Activated CD8-positive, alpha-beta T cell treated with anti-CD3 and anti-CD28 coated beads, Interleukin-2, amount 10 ng/mL, durations not matched to agents 7 days and 5 days (primary cell): ENCODE measurements at places on chromosomes 5 and 9. TPM values are rescaled to one million over a fixed set of nuclear protein-coding genes. Genes with fewer than 3 reads are reported as not detected.

- H3K4me3 ChIP-seq = no peak overlapping the region
- H3K4me1 ChIP-seq = peaks cover 26% of the 10 kb centered on the region
- peaks cover 3% of the 10 kb centered on the region for H3K27me3 ChIP-seq
- H3K27ac ChIP-seq = no peak overlapping the region
Measured at GRCh38 chr9:134378901-134379338, 52.7 kb downstream of the RXRA start.

DNA sequence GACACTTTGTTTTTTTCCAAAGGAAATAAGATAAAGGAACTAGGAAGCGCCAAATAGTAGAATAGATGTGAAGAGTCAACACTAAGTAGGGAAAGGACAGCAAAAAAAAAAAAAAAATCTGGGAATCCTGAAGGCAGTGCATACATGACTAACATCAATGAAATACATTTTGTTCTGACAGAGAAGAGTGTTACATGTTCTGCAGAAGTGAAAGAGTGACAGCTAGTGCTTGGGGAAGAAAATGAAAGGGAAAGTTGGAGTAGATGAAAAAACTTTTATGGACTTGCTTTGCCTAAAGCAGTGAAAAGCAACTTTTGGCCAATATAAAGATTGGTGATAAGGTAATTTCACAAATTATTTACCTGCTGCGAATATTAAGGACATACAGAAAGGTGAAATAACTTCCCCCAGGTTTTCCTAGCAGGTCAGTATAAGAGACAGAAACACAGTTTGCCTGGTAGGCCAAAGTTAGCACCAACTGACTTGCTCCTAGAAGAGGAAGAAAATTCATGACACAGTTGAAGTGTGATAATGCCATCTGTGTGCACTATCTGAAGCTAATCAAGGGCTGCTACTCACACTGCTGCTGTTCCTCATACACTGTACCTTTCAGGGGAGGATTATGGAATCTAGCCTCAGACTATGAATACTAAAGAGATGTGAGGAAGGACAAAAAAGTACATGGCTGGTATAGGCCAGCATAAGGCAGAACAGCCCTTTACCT, 38.6 kb downstream of the RANBP6 start:
- peak overlapping the region; percentile 70 for H3K27ac ChIP-seq
- H3K4me3 ChIP-seq = no peak overlapping the region
- peaks cover 27% of the 10 kb centered on the region for H3K36me3 ChIP-seq
- DNase-seq = no peak

DNA sequence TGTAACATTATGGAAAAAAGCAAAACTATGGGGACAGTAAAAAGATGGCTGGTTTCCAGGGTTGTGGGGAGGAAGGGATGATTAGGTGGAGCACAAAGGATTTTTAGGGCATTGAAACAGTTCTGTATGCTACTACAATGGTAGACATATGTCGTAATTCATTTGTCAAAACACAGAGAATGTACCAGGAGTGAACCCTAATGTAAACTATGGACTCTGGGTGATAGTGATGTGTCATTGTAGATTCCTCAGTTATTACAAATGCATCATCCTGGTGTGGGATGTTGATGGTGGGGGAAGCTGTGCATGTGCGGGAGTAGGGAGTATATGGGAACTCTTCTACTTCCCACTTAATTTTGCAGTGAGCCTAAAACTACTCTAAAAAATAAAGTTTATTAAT, 135.0 kb upstream of the GABRP start:
- H3K36me3 ChIP-seq = no peaks in the 10 kb centered on the region
- DNase-seq = no peak
- no peak overlapping the region for H3K4me3 ChIP-seq
- no peaks in the 10 kb centered on the region for H3K4me1 ChIP-seq
- H3K27ac ChIP-seq = no peak overlapping the region

DNA sequence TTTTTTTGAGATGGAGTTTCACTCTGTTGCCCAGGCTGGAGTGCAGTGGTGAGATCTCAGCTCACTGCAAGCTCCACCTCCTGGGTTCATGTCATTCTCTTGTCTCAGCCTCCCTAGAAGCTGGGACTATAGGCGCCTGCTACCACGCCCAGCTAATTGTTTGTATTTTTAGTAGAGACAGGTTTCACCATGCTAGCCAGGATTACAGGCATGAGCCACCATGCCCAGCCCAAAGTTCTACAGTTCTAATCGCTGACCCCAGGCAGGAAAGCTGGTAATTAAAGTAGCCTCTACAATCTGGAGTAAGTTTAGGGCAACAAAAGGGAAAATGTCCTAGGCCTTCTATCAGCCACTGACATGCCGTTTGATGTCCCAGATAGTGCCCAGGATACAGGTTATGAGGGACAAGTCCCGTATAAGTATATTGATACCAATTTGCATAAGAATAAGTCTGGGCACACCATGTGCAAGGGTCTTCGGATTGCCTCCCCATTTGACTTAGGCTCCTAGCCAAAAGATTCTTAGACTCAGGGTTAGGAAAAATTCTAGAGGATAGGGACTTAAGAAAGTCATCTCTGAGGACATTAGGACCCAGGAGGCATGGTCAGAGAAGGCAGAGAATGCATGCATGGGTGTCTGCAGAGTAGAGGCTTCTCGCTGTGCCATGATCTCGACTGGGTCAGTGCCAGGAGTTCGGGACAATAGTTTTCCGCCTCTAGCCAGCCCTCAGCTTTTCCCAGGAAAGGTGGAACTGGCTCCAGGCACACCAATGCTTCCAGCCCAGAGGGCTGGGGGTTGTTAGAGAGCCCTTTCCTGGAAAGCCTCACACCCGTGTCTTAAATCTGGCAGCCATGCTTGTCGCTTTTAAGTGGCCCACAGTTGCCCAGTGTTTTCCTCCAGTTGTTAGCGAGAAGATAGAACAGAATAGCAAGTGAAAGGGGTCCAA, 1111.1 kb downstream of the TAF11L14 start:
- peak overlapping the region; percentile 85 for H3K4me3 ChIP-seq
- peaks cover 26% of the 10 kb centered on the region for H3K36me3 ChIP-seq
- H3K27me3 ChIP-seq = no peaks in the 10 kb centered on the region
- peak; percentile 64 for DNase-seq
- peaks cover 49% of the 10 kb centered on the region for H3K4me1 ChIP-seq
- H3K27ac ChIP-seq = peak overlapping the region; percentile 92

GRCh38 chr9:37382982-37383357, 39.5 kb upstream of the GRHPR start:
- H3K27me3 ChIP-seq = no peaks in the 10 kb centered on the region
- H3K4me3 ChIP-seq = no peak overlapping the region
- H3K36me3 ChIP-seq = no peaks in the 10 kb centered on the region
- no peak for DNase-seq
- H3K27ac ChIP-seq = no peak overlapping the region

The ALDH1A1 gene
- total RNA-seq = not detected

The SURF1 gene
- 39.1 TPM for total RNA-seq

GRCh38 chr5:157312492-157312891, 46.6 kb downstream of the CYFIP2 start:
- H3K27me3 ChIP-seq = no peaks in the 10 kb centered on the region
- peak overlapping the region; percentile 63 for H3K27ac ChIP-seq
- peaks cover 76% of the 10 kb centered on the region for H3K36me3 ChIP-seq
- peak; percentile 74 for DNase-seq

The SLC46A2 gene
- total RNA-seq = not detected

The CDKN2B-AS1 gene
- total RNA-seq = 6.9 TPM

The DNM1 gene
- total RNA-seq = 0.29 TPM

DNA sequence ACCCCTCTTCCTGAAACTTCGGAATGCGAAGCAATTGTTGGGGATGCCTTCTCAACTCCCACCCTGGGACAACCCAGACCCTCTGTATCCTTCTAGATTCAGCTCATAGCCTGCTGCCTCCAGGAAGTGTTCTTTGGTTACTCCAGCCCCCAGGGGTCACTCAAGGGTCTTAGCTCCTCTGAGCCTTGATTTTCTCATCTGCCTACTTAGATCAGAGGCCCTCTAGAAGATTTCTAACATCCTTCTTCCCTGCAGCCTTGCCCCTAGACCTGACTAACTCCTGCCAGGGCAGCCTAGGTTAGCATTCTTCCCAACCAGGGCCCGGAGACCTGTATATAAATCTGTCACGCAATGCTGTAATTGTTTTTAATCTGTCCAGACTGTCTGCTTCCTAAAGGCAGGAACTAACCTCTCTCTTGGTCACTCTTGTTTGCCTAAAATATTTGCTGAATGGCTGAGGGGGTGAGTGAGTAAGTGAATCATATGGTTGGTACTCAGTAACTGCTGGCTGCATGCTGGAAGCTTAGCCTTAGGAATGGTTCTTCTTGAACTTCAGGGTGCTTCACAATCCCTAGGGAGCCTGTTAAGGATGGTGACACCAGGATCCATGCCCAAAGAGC, 8.2 kb downstream of the GALNT10 start:
- no peaks in the 10 kb centered on the region for H3K27me3 ChIP-seq
- H3K27ac ChIP-seq = peak overlapping the region; percentile 86
- peaks cover 28% of the 10 kb centered on the region for H3K36me3 ChIP-seq
- peaks cover 66% of the 10 kb centered on the region for H3K4me1 ChIP-seq
- H3K4me3 ChIP-seq = peak overlapping the region; percentile 20

- H3K4me1 ChIP-seq = peaks cover 56% of the 10 kb centered on the region
- no peaks in the 10 kb centered on the region for H3K27me3 ChIP-seq
- H3K27ac ChIP-seq = peak overlapping the region; percentile 39
- DNase-seq = peak; percentile 49
- H3K4me3 ChIP-seq = no peak overlapping the region
Measured at GRCh38 chr9:125632321-125633115, 74.5 kb downstream of the MAPKAP1 start.

GRCh38 chr5:176743868-176744583, 66.3 kb upstream of the UNC5A start:
- peaks cover 67% of the 10 kb centered on the region for H3K27me3 ChIP-seq
- no peak overlapping the region for H3K27ac ChIP-seq
- DNase-seq = no peak
- no peak overlapping the region for H3K4me3 ChIP-seq
- H3K36me3 ChIP-seq = no peaks in the 10 kb centered on the region

The FBP1 gene
- 0.21 TPM for total RNA-seq

DNA sequence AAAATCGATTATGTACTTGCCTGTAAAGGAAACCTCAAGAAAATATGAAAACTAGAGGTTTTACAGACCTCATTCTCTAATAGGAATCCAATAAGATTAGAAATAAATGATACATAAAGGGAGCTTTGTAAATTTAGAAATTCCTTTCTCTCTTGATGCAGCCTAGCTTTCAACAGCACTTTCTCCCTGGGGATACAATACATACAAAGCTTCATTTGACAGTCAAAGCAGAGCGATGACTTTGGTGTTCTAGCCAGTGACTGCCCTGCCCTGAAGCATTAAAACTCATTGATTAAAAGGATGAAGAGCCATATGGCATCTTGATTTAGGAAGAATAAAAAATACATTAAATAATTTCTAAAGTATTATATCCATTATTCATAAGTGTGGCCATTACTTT, 46.3 kb upstream of the GLIS3 start:
- peaks cover 7% of the 10 kb centered on the region for H3K4me1 ChIP-seq
- no peak for DNase-seq

The TOR2A gene
- total RNA-seq = 27.0 TPM

DNA sequence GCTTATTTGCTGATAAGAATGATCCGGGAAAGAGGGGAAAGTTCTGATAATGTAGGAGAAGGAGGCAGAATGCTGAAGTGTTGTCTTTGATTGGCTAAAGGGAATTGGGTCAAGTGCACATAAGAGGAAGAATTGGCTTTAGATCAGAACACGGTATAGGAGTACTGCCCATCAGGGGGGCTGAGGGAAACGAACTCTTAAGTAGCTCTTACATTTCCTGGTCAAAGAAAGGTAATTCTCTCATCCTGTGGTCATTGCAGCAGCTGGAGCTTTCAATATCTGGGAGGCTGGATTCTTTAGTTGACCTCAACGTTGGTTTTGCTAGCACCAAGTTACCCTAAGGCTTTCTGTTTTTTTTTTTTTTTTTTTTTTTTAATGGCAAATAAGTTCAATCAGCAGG, 178.7 kb upstream of the NR3C1 start:
- H3K36me3 ChIP-seq = no peaks in the 10 kb centered on the region
- DNase-seq = no peak
- H3K4me3 ChIP-seq = no peak overlapping the region
- no peaks in the 10 kb centered on the region for H3K27me3 ChIP-seq
- peaks cover 36% of the 10 kb centered on the region for H3K4me1 ChIP-seq

DNA sequence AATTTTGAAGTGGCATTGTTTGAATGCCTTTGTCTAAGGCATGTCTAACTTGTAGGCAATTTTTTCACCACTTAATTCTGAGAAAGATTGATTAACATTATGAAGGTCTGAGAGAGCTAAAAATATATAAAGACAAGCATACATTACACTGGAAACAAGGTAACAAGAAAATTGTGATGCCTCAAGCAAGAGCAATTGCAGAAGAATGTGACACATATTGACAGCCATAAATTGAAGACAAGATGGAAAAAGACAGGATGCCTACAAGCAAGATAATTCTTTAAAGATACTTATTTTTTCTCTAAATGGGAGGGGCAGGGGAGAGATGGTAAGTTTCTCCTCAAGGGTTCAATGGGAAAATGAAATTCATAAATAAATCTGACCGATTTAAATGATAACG, 103.1 kb upstream of the CYLC2 start:
- no peaks in the 10 kb centered on the region for H3K4me1 ChIP-seq
- no peaks in the 10 kb centered on the region for H3K36me3 ChIP-seq
- no peak overlapping the region for H3K4me3 ChIP-seq
- no peaks in the 10 kb centered on the region for H3K27me3 ChIP-seq
- DNase-seq = no peak
- H3K27ac ChIP-seq = no peak overlapping the region

The INSYN2B gene
- not detected for total RNA-seq

- peaks cover 4% of the 10 kb centered on the region for H3K27me3 ChIP-seq
- no peak overlapping the region for H3K27ac ChIP-seq
- H3K4me1 ChIP-seq = no peaks in the 10 kb centered on the region
- H3K4me3 ChIP-seq = no peak overlapping the region
- no peaks in the 10 kb centered on the region for H3K36me3 ChIP-seq
Measured at GRCh38 chr5:116600876-116601275, 26.3 kb upstream of the SEMA6A start.

GRCh38 chr9:129562917-129563316, 58.0 kb downstream of the C9orf50 start:
- peaks cover 16% of the 10 kb centered on the region for H3K27me3 ChIP-seq
- H3K36me3 ChIP-seq = no peaks in the 10 kb centered on the region

The GRK6 gene
- total RNA-seq = 213 TPM

GRCh38 chr9:136621734-136622093, 41.0 kb upstream of the EGFL7 start:
- H3K27me3 ChIP-seq = no peaks in the 10 kb centered on the region
- no peak for DNase-seq
- no peak overlapping the region for H3K27ac ChIP-seq
- H3K36me3 ChIP-seq = no peaks in the 10 kb centered on the region
- no peak overlapping the region for H3K4me3 ChIP-seq

DNA sequence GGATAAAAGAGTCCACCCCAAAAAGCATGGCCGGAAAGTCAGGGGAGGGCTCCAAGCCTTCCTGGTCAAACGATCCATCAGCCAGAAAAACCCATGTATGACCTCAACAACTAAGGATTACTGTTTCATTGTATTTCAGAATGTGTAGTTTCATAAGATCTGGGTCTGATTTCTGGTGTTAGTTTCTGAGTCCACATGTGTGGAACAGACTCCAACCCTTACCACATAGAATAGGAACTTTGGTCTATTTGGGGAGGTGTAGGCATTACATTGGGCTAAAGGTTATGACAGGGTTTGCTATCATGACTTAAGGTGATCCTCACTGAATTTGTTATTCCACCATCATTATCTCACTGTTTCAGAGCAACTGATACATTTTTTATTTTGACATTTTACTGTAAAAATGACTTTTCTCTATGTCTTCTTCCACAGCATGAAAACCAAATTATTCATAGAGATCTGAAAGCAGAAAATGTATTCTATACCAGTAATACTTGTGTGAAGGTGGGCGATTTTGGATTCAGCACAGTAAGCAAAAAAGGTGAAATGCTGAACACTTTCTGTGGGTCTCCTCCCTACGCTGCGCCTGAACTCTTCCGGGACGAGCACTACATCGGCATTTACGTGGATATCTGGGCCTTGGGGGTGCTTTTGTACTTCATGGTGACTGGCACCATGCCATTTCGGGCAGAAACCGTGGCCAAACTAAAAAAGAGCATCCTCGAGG, 33.5 kb downstream of the HMGCS1 start:
- no peak overlapping the region for H3K4me3 ChIP-seq
- H3K27ac ChIP-seq = no peak overlapping the region
- DNase-seq = no peak
